ENCODE measurements at places on chromosomes 1 and 21.

- no peak for DNase-seq
These were observed 149.6 kb downstream of the CYYR1 start for GRCh38 chr21:26423511-26423910.

GRCh38 chr1:200379432-200379757 lies 30.4 kb downstream of the ZNF281 start:
- no peak for DNase-seq

DNA sequence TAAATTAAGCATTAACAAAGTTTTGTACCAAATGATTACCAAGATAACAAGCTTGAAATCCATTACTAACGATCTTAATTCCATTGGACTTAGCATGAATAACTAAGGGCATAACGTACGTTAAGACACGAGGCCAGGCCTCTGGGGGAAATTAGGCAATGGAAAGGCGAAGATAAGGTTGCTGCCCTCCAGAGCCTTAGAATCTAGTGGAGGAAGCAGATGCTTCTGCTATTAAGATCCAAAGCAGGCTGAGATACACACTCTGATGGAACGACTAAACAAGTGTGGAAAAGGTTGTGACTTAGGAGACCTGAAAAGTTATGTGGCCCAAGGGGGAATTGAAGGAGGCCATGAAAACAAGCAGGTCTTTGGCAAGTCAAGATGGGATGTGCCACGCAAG lies 6.0 kb downstream of the AKNAD1 start:
- DNase-seq: no peak

DNA sequence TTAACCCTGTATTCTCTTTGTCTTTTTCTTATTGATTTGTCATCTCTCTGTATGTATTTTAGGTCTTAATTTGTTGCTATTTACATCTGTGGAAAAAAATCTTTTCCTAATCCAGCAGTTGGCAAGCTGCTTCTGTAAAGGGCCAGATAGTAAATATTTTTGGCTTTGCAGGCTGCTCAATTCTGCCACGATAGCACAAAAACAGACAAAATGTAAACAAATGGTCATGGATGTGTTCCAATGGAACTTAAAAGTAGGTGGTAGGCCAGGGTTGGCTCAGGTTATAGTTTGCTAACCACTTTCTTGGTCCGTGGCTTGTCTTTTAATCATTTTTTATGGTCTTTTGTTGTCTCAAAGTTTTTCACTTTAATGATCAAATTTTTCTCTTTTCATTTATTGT lies 371.8 kb downstream of the HHAT start:
- DNase-seq: no peak

GRCh38 chr1:202061055-202061454 lies 50.7 kb downstream of the ELF3 start:
- no peak for DNase-seq

GRCh38 chr1:42055061-42055460 lies 98.1 kb upstream of the GUCA2B start:
- DNase-seq: no peak

GRCh38 chr1:23960291-23961020 lies 828 bp downstream of the PNRC2 start:
- DNase-seq: no peak

DNA sequence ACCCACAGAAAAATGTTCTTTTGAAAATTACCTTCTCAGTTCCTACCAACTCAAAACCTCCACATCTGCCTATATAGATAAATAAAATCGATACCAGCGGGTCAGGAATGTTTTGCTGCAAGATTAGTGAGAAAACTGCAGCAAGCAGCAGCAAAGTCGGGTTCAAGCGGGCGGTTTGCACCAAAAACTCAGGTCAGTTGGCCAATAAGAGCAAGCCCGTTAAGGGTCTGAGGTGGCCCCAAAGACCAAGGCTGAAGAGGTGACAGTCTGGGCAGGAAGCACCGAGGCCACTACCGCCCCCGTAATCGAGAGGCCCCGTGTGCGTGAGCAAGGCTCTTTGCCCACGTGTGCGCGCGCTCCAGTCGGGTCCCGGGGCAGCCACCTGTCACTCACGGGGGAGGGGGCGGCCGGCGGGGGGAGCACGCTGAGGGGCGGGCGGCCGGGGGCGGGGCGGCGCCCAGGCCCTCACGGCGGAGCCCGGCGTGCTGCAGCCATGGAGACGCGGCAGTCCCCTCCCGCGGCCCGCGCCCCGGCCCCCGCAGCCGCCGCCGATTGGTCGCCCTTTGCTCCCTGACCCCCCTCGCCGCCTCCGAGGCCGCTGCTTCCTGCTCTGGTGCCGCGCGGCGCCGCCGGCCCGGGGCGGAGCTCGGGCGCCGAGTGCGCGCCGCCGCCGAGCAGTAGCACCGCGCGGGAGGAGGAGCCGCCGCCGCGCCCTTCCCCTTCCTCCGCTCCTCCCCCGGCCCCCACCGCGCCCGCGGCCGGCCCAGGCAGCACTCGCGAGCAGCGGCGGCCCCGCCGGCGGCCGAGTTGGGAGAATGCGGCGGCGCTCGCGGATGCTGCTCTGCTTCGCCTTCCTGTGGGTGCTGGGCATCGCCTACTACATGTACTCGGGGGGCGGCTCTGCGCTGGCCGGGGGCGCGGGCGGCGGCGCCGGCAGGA lies at the start of gene GALNT2:
GALNT2 (plus strand) TSS at position 773 of the 939 bp plus-strand sequence; CDS start at position 816, 43 bp downstream.
- peak; percentile 97 for DNase-seq

- DNase-seq: no peak
These were observed 149.8 kb upstream of the TNR start for GRCh38 chr1:175893192-175893591.

DNA sequence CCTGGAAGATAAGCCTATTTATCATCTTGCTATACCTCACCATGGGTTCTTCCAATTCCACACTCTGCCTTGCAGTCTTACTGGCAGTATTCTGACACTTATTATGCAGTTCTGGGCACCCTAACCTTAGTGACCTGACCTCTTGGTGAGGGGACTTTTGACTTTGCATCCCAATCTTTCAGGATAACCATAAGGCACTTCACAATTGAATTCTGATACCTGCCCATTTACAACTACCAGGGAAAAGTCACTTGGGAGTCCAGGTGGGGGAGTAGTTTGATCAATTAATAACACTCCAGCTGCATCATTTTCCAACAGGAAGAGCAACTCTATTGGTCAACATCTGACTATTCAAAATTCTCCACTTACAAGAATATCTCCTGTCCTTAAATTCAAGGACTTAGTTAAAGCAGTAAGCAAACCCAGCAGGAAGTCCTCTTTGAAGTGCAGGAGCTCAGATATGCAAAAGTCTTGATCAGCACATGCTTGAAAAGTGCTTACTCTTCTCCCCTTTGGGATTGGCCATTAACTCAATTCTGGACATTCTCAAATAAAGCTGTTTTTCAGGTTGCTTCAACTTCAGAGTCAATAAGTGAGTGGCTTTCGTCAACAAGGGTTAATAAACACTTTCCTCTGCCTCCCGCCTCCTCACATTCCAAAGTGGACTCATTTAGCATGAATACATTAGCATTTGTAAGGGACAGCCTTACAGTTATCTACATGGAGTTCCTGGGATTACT lies 177.4 kb upstream of the NRIP1 start:
- DNase-seq: peak; percentile 14

DNA sequence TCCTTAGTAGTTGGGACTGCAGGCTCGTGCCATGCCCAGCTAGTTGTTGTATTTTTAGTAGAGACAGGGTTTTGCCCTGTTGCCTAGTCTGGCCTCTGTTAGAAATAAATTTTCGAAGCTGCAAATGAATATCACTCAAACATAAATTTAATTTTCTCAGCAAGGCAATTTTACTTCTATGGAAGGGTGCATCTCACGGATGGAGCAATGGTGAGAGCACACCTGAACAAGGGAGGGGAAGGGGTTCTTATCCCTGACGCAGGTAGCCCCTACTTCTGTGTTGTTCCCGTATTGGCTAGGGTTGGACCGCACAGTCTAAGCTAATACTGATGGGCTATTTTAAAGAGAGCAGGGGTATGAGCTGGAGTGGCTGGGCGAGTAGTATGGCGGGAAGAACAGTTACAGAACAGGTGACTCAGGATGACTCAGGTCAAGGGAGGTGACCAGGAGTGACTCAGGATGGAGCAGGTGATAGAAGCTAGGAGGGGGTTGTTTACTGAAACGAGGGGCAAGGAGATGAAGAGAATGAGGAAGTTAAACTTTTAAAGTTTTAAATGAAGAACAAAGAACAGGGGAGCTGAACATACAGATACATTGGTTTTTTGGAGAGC lies 7.5 kb downstream of the MDM4 start:
- DNase-seq: no peak

GRCh38 chr1:79259390-79260336 lies 253.1 kb upstream of the ADGRL4 start:
- DNase-seq: peak; percentile 59

GRCh38 chr1:83110156-83110555 lies 888.8 kb downstream of the TTLL7 start:
- DNase-seq: no peak

DNA sequence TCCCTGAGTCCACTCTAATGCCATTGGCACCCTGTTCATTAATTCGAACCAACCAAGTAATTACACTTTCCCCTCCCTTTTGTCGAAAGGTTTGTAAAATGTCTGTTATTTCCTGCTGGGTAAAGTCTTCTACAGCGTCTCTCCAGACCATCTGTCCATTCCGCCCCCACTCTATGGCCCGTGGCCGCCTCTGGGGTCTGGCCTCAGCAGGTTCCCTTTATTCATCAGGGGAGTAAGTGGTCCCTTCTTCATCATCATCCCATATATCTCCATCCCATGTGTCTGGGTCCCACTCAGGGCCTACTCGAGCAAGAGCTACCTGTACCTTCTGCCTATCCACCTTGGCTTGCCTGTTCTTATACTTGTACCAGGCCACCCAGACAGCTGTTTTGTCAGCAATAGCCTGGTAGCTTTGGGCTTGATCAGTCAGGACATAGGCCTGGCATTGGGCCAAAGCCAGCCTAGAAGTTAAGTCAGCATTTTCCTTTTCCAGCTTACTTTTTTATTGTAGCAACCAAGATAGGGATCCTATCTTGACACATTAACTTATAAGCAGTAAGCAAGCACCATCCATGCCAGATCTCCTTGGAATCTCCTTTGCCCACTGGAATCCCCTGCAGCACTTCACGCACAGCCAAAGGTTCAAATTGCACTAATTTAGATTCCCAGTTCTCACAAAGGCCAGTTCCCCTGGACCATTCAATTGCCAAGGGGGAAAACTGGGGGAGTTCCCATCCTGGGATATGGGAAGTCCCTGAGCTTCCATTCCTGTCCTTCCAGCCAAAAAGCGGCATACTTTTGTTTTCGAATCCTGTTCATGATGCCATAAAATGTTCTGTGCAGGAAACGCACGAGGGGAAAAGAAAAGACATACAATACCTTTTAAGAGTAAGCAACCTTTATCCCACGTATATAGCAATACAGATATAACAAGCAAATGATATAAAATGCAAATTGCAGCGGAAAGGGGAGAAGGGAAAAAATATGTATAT lies 6.6 kb upstream of the STUM start:
- peak; percentile 85 for DNase-seq

DNA sequence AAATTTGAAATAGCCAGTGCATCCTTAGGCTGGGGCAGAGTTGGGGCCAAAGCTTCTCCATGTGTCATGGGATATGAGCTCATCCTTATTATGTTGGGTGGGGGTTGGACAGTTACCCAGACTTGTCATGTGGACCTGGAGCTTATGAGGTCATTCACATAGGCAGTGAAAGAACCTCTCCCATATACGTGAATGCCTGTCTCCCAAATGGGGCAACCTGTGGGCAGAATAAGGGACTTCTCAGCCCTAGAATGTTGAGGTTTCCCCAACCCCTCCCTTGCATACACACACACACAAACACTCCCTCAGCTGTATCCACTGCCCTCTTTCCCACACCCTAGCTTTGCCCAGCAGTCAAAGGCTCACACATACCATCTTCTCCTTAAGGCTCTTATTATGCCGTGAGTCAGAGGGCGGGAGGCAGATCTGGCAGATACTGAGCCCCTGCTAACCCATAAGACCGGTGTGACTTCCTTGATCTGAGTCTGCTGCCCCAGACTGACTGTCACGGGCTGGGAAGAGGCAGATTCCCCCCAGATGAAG lies 2.3 kb upstream of the IVL start:
- DNase-seq: no peak

GRCh38 chr21:36478207-36478701 lies 1.7 kb downstream of the CLDN14 start:
- DNase-seq: no peak

DNA sequence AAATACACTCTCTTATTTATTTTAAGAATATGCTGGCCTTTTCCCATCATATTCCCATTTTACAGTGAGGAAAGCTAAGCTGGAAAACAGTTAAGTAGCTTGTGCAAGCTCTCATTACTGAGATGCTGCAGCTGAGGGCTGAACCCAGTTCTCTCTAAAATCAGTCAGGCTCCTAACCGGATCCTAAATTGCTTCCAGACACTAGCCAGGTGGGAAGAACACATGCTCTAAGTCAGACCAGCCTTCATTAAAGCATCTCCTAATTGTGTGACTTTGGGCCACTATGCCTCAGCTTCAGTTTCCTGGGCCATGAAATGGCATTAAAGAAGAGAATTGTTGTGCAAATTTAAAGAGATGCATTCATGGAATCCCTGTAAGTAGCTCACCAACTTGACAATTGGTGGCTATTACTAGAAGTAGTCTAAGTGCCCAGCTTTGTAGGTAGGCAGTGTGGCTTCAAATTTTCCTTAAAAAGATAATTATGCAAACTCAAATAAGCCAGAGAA lies 228.4 kb downstream of the DAB1 start:
- DNase-seq: no peak

DNA sequence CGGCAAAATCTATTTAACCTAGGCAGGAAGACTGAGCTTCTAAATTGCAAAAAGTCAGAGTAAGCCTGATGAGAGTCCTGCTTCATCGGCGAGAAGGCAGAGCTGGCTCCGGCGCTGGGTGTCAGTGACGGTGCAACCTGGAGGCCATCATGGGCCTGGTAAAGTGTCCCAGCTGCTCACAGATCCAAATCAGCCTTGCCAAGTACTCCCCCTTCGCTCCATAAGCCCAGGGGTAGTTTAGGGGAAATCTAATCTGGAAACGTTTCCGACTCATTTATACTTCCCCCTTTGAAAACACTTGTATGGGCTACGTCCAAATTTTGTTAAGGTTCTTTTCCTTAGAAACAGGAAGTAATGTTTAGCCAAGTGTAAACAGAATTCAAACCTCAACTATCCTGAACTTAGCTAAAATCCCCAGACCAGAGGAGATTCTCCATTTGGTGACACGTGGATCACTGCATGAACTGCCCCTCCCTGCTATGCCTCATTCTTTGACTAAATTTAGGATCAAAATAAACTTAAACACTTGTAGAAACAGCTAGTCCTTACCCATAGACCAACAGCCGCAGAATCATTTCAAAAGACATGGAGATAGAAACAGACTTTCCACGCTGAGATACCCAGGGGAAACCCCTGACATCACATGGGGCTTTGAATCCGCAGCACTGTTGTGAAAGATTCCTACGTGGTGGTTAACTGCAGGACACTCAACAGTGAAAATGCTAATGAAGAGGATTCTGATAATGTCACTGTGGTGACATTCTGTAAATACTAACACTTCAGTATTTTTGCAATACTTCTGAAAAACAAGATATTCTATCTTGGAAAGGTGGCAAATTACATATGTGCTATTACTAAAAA lies 172.7 kb downstream of the TGFBR3 start:
- no peak for DNase-seq

Measured in NCI-H69 (cell line).